Right atrium auricular region (tissue), 2 donors: ENCODE measurements at places on chromosomes 11 and 22. TPM values are rescaled to one million over a fixed set of nuclear protein-coding genes. Genes with fewer than 3 reads are reported as not detected.
A peak's percentile ranks its signal among the peaks of the same experiment; 100 is the strongest.

OR52R1 gene
- total RNA-seq = not detected

DNA sequence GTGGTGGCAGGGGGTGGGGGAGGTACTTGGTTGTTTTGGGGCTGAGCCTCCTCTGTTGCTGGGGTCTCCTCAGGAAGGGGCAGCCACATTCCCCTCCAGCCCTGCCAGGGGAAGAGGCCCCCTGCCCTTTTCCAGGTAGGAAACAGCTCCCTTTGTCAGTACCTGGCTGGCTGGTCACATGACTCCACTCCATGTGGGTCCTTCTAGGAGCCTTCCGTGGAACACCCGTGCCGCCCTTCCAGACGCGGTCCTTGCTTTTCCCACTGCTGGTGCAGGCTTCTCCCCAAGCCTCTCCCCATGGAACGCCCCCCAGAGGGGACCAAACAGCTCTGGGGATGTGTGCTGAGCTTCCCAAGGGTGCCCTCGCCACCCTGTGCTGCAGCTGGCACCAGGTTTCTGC is 19.9 kb downstream of the IFT27 start:
- no peak for DNase-seq

- DNase-seq = peak; percentile 77
Observed at GRCh38 chr11:43687120-43687791, 6.7 kb downstream of the HSD17B12 start.

GRCh38 chr11:124094731-124095130 is 20.5 kb upstream of the VWA5A start:
- no peak for DNase-seq

KCNK4 gene
- total RNA-seq = not detected

- no peak for DNase-seq
Observed at GRCh38 chr22:46056546-46057245, 79.7 kb upstream of the WNT7B start.

DNA sequence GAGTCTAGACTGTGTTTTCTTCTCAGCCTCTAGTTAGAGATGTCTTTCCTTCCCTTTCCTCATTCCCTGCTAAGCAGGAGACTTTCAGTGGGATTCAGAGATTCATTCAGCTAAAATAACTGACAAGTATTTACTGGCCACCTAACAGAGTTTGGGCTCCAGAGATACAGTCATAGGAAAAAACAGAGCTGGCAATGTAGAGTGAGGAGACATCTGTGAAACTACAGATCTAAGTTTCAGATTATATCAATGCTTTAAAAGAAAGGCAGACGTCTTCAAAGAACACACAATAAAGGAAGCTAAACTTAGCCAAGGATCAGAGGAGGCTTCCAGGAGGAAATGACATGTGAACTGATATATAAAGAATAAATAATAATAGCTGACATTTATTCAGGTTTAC is 355.6 kb upstream of the DDI1 start:
- DNase-seq = no peak
